Effector CD8-positive, alpha-beta T cell (primary cell): ENCODE measurements at places on chromosomes 13 and 19.

- DNase-seq, result peak; percentile 75
Observed at GRCh38 chr19:47243776-47244547, 12.4 kb upstream of the CCDC9 start.

- no peak for DNase-seq
Observed at GRCh38 chr19:3585301-3586126, at the start of gene GIPC3. Gene GIPC3 (plus strand): TSS chr19:3585478. CDS start chr19:3585598, 120 bp downstream.

DNA sequence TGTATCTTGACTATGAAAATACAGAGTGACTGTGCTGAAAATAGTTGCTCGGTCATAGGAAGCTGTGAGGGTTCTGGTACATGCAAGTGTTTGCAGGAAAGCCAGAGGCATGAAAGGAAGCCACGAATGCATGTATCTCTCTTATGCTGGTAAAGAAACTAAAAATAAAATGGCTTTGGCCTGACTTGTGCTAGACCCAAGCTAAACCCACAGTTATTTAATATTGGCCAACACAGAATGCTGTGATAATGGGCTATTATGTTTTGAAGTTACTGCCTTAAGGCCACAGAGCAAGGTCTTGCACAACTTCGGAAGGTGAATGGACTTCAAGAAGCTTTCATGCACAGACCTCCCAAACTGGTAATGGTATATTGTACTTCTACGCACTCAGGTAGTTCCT, 518.2 kb upstream of the HTR2A start:
- DNase-seq, result no peak

- no peak for DNase-seq
Observed at GRCh38 chr13:99008577-99008976, 30.7 kb upstream of the DOCK9 start.

DNA sequence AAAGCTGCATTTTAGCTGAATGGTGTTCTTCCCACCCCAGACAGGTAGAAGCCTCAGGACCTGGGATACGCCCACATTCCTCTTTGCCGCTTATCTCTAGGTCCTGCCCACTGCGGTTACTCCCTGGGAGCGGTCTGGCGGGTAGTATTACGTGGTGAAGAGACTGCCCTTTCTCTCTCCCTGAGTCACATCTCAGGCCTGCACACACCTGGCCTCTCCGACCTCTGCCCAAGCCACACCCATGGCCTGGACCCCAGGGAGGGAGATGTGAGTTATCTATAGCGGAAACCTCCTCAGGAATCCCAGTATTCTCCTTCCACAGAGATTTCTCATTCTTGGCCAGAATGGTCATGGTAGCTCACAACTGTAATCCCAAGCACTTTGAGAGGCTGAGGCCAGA, 17.3 kb downstream of the RHPN2 start:
- no peak for DNase-seq

- no peak for DNase-seq
Observed at GRCh38 chr13:35228536-35228935, 248.0 kb downstream of the MAB21L1 start.

- DNase-seq, result no peak
Observed at GRCh38 chr19:34994286-34994642, 5.9 kb upstream of the GRAMD1A start.

DNA sequence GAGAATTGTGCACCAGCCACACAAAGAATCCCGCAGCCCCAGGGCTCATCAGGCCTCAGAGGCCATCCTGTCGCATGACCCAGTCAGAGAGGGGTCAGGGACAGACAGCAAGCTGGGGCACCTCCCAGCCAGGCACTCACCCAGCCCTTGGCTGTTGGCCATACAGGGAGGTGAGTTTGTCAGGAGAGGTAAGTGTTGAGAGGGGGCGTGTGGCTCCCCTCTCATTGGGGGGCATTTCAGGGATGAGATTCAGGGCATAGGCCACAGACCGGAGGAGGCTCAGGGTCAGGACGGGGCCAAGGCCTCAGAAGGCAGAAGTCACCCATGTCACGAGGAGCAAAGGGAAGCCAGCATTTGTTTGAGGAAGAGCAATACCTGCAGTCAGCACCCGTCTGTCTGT, 37.1 kb downstream of the MYO9B start:
- no peak for DNase-seq

GRCh38 chr19:40777937-40778705, at the start of gene RAB4B:
Gene RAB4B (plus strand): TSS chr19:40778247. CDS start chr19:40778376, 129 bp downstream.
- peak; percentile 99 for DNase-seq

DNA sequence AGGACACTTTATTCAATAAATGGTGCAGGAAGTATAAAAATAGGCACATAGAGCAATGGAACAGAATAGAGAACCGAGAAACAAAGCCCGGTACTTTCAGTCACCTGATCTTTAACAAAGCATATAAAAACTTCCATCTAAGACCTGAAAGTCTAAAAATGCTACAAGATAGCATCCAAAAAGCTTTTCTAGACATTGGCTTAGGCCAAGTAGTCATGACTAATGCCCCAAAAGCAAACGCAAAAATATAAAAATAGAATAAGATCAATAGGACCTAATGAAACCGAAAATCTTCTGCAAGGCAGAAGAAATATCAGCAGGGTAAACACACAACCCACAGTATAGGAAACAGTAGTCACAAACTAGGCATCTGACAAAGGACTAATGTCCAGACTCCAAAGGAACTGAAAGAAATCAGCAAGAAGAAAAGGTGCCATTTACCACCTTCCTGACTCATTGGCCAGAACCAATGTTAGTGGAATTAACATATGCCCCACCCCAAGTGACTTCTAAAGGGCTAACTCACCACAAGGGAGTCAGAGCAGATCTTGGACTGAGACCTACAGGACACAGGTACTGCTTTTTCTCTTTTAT, 40.8 kb upstream of the CEACAM21 start:
- DNase-seq, result no peak

DNA sequence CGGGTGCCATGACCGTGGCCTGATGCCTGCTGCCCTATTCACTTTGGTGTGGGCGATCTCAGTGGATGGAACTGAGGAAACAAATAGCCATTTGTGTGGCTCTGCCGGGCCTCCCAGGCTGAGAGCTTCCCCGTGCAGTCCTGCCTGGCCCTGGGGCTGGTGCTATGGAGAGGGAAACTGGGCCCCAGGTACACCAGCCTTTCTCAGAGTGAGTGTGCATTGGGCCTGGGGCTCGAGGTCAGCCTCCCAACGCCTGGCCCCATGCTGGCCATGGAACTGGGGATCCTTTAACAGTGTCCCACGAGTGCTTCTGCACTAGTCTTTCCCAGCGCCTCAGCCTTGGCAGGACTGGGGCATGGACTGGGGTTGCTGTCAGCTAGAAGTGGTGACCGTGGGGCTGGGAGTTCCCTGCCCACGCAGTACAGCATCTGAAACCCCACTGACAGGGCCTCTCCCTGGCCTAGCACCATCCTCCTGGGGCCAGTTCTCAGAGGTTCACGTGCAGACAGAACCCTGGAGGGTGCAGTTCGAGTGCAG, 10.5 kb downstream of the PLEKHF1 start:
- no peak for DNase-seq

GRCh38 chr13:112718318-112718717, 28.5 kb downstream of the ATP11A start:
- DNase-seq, result no peak

- no peak for DNase-seq
Observed at GRCh38 chr13:48181482-48182145, 51.4 kb upstream of the ITM2B start.

DNA sequence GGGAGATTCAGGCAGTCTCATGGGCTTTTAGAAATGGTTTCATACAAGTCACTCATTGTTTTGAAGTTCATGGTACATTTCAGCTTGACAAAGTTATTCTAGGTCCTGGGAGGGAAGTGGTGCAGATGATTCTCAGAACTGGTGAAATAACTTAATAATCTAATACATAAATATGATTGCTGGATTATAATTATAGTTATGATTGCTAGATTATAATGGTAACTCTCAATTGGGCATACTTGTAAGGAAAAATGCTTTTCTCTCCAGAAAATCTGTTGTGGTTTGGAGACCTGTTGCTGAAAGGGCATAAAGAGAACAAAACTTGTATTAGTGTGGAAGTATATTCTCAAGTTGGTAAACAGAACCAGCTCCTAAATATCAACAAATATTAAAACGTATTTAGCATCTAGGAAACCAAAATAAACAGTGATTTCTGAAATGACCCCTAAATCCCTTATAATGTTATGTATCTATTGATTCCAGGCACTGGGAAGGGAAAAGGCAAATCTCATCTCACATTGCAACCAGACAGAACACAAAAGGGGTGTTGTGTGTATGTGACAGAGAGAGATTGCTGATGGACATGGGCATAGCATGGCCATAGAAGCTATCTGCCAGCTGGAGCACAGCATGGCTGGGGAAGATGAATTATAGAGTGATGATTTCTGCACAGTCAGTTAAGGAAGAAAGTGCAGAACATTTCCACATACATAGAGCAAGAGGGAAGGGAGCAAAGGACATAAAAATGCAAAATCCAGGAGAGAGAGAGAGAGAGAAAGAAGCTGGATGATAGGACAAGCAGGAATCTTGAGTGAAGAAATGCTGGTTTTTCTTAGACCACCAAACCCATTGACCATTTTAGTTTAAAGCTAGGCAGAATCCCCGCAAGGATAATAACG, 87.1 kb upstream of the FRY start:
- DNase-seq, result no peak

DNA sequence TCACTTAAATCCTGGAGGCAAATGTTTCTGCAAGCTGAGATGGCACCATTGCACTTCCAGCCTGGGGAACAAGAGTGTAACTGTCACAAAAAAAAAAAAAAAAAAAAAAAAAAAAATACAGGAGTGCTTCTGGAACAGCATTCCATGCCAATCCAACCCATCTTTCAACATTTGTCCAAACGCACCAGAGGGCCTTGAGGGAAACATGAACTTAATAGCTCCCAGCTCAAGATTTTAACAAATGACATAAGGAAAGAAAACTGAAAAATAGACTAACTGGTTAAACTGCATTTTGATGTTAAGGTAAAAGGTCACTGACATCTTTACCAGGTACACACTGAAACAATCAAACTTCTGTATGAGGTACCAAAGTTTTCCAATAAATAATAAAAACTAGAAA, 47.7 kb upstream of the ZNF83 start:
- no peak for DNase-seq

GRCh38 chr19:6250909-6251308, 28.9 kb downstream of the MLLT1 start:
- DNase-seq, result no peak

DNA sequence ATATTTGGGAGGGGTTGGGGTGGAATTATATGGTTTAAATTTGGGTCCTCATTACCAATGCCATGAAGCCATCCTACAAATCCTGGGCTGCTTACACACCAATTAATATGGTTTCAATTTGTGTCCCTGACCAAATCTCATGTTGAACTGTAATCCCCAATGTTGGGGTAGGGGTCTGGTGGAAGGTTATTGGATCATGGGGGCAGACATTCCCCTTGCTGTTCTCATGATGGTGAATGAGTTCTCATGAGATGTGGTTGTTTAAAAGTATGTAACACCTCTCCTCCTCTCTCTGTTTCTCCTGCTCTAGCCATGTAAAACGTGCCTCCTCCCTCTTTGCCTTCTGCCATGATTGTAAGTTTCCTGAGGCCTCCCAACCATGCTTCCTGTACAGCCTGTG, 46.6 kb upstream of the FAM124A start:
- DNase-seq, result no peak

DNA sequence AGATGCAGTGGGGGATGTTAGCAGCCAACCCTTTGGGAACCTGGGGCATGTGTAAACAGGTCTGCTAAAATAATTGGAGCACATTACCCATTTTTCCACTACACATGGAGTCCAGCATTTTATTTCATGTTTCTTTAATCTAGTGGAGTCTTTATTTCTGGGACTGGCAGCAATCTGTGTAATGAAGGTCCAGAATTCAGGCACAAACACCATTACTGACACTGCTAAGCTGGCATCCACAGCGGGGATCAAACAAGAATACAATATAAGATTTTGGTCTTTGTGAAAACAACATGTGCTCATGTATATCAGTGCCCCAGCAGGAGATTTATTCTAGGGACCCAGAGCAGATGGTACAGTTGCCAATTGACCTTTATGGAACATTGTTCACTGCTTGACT, 1587.0 kb upstream of the PRR20A start:
- no peak for DNase-seq

- DNase-seq, result peak; percentile 61
Observed at GRCh38 chr19:46748325-46749109, 2.3 kb upstream of the STRN4 start.

DNA sequence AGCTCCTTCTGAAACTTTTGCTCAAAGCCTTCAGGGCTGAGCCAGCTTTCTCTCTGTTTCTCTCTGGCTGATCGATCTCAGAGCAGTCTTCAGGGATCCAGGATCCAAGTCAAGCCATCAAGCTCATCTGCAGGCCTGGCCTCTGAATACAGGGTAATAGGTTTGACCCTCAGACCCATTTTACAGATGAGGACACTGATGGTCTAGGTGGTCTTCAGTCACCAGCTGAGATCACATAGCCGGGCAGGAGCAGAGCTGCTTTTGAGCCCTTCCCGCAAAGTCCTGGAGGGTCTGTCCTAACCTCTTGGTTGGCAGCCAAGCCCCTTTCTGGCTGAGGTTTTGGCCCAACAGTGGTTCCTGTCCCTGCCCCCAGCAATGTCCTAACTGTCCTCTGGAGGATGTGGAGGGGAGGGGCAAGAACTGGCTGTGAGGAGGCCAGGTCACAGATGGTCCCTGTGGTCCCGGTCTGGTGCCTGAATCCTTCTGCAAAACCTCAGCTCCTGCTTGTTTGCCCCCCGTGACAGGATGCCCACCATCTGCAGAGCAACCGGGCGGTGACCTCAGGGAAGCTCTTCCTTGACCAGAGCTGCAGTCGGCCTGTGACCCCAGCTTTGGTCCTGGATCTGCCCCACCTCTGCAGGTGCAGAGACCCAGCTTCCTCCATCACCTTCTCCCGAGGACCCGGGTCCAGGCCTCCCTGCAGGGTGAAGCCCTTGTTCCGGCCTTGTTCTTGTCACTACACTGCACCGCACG, 5.8 kb upstream of the PEAK3 start:
- no peak for DNase-seq

GRCh38 chr19:28351761-28352160, 861.2 kb downstream of the UQCRFS1 start:
- DNase-seq, result no peak

DNA sequence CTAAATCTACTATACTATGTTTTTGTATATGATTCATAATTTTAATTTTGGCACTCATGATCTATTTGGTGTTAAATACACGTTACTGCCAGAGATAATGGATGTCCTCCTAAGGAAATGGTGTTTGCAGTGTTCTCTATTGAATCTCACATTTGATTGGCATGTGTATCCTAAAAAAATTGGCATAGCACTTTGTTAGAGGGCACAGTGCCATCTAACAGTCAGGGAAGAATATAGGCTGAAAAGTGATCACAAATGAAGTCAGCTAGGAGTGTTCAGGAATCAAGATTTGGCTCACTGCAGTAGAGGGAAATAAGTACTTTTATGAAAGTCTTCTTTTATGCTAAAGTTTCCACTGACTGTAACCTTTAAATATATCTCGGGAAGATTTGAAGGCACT, 624.6 kb downstream of the GPC6 start:
- DNase-seq, result no peak

GRCh38 chr13:45779901-45780300, 71.7 kb downstream of the SIAH3 start:
- no peak for DNase-seq

- peak; percentile 95 for DNase-seq
Observed at GRCh38 chr19:32580901-32581704, at the start of gene PDCD5. Gene PDCD5 (plus strand): TSS chr19:32581190. CDS start chr19:32581262, 72 bp downstream.

GRCh38 chr19:44509478-44509877, 9.2 kb upstream of the ZNF180 start:
- DNase-seq, result no peak

GRCh38 chr13:28415994-28416421, 78.9 kb downstream of the FLT1 start:
- DNase-seq, result no peak

GRCh38 chr13:65595916-65596315, 1634.2 kb downstream of the PCDH9 start:
- no peak for DNase-seq
